ENCODE measurements at places on chromosomes 1 and 21. TPM values are rescaled to one million over a fixed set of nuclear protein-coding genes. Genes with fewer than 3 reads are reported as not detected.

The IFI44L gene
- polyA plus RNA-seq = 11.0 TPM

The PGLYRP4 gene
- not detected for polyA plus RNA-seq

The NECTIN4 gene
- polyA plus RNA-seq = not detected

The FMO1 gene
- polyA plus RNA-seq = not detected

The RHD gene
- not detected for polyA plus RNA-seq

The KCNH1 gene
- polyA plus RNA-seq = not detected

The CIART gene
- 0.32 TPM for polyA plus RNA-seq

The TRAF3IP3 gene
- 89.3 TPM for polyA plus RNA-seq

The TRPM2 gene
- polyA plus RNA-seq = 12.2 TPM

The PLA2G5 gene
- not detected for polyA plus RNA-seq

The SERINC2 gene
- 12.6 TPM for polyA plus RNA-seq

The POMGNT1 gene
- polyA plus RNA-seq = 10.3 TPM

The FAM76A gene
- 9.1 TPM for polyA plus RNA-seq

The KCNJ6 gene
- polyA plus RNA-seq = not detected

The FLG2 gene
- polyA plus RNA-seq = not detected

The LDLRAD1 gene
- polyA plus RNA-seq = not detected

The NT5C1A gene
- not detected for polyA plus RNA-seq

The CELSR2 gene
- polyA plus RNA-seq = 0.03 TPM

The PIK3CD gene
- 52.2 TPM for polyA plus RNA-seq

The PROK1 gene
- not detected for polyA plus RNA-seq

The KRTAP11-1 gene
- polyA plus RNA-seq = not detected

The DMBX1 gene
- polyA plus RNA-seq = not detected

The RXRG gene
- polyA plus RNA-seq = not detected

The SLC45A1 gene
- polyA plus RNA-seq = 0.21 TPM

The TBX19 gene
- polyA plus RNA-seq = 0.65 TPM

The HCN3 gene
- 0.15 TPM for polyA plus RNA-seq

The NBPF19 gene
- 1.5 TPM for polyA plus RNA-seq

The SLX9 gene
- 14.5 TPM for polyA plus RNA-seq

The AHCYL1 gene
- 22.8 TPM for polyA plus RNA-seq

The ITLN1 gene
- polyA plus RNA-seq = 1.6 TPM

The SLC26A9 gene
- polyA plus RNA-seq = 0.04 TPM

The LORICRIN gene
- polyA plus RNA-seq = not detected

The MAGI3 gene
- 0.58 TPM for polyA plus RNA-seq

The LCE2B gene
- polyA plus RNA-seq = not detected

The SH2D1B gene
- 0.88 TPM for polyA plus RNA-seq

The CD101 gene
- polyA plus RNA-seq = 54.7 TPM

The RNF186 gene
- polyA plus RNA-seq = not detected

The LAD1 gene
- polyA plus RNA-seq = not detected

The PRAMEF9 gene
- polyA plus RNA-seq = not detected

The CCT8 gene
- polyA plus RNA-seq = 173 TPM

The GUCA2B gene
- not detected for polyA plus RNA-seq

The SLC9C2 gene
- not detected for polyA plus RNA-seq

The ACP6 gene
- polyA plus RNA-seq = 2.1 TPM

The OR2L2 gene
- not detected for polyA plus RNA-seq

The YIPF1 gene
- polyA plus RNA-seq = 42.1 TPM
